ENCODE measurements at places on chromosomes 16 and 17.

- DNase-seq: no peak
Measured at GRCh38 chr17:29007456-29007855, 1.6 kb upstream of the SEZ6 start.

DNA sequence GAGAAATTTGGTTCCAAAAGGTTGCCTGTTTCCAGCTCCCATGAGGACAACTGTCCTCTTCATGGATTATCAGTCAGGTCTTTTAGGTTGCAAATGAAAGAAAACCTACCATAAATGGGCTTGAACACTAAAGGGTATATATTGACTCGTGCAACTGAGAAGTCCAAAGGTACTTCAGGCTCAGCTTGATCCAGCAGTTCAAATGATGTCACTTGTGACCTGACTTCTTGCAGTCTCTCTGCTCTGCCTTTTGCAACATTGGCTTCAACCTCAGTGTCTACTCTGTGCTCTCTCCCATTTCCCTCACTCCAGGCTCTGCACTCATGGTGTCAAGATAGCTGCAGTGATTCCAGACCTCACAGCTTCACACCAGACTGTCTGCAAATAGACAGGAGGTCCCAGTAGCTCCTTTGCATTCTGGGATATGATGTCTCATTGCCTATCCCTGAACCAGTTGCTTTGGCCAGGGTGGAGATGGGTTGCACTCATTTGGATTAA lies 5.5 kb upstream of the CALB2 start:
- no peak for DNase-seq

GRCh38 chr17:69703751-69704150 lies 289.3 kb downstream of the MAP2K6 start:
- DNase-seq: no peak

DNA sequence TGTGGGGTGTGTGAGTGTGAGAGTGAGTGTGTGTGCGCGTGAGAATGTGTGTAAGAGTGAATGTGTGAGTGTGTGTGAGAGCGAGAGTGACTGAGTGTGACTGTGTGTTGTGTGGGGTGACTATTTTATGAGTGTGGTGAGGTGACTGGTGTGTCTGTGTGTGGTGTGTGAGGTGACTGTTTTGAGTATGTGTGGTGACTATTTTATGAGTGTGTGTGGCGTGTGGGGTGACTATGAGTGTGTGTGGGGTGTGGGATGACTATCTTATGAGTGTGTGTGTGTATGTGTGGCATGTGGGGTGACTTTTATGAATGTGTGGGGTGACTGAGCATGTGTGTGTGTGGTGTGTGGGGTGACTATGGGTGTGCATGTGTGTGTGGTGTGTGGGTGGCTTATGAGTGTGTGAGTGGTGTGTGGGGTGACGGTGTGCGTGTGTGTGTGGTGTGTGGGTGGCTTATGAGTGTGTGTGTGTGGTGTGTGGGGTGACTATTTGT lies 152.9 kb upstream of the PLCG2 start:
- DNase-seq: no peak

DNA sequence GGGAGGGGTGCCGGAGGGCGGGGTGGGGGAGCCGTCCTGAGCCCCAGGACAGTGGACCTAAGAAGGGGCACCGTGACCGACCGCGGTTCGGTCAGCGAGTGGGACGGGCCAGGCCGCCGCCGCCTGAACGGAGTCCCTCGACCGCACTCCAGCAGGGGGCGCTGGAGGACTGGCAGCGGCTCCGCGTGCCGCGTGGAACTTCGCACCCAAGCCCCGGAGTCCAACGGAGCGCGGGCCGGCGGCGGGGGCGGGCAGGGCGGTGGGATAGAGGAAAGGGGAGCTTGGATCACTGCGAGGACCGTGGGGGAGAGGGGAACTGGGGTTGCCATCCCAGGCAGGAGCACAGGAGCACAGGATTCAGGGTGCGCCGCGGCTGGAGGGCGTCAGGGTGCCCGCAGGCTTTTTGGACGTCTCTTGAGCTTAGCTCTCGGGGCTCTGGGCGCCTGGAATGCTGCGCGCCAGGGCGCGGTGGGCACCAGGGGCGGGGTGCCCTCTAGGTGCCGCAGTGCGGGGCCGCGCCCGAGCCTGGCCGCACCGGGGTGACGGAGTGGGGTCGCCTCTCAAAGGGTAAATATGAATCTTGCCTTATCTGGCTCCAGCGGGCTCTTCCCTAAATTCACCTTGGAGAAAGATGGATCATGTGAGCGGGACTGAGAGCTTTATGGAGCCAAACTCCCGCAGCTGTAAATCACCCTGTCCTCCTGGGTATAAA lies 379 bp upstream of the OTOP2 start:
- peak; percentile 53 for DNase-seq

DNA sequence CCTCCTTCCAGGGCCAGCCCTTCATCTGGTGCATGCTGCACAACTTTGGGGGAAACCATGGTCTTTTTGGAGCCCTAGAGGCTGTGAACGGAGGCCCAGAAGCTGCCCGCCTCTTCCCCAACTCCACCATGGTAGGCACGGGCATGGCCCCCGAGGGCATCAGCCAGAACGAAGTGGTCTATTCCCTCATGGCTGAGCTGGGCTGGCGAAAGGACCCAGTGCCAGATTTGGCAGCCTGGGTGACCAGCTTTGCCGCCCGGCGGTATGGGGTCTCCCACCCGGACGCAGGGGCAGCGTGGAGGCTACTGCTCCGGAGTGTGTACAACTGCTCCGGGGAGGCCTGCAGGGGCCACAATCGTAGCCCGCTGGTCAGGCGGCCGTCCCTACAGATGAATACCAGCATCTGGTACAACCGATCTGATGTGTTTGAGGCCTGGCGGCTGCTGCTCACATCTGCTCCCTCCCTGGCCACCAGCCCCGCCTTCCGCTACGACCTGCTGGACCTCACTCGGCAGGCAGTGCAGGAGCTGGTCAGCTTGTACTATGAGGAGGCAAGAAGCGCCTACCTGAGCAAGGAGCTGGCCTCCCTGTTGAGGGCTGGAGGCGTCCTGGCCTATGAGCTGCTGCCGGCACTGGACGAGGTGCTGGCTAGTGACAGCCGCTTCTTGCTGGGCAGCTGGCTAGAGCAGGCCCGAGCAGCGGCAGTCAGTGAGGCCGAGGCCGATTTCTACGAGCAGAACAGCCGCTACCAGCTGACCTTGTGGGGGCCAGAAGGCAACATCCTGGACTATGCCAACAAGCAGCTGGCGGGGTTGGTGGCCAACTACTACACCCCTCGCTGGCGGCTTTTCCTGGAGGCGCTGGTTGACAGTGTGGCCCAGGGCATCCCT lies 7.4 kb downstream of the NAGLU start:
- no peak for DNase-seq

DNA sequence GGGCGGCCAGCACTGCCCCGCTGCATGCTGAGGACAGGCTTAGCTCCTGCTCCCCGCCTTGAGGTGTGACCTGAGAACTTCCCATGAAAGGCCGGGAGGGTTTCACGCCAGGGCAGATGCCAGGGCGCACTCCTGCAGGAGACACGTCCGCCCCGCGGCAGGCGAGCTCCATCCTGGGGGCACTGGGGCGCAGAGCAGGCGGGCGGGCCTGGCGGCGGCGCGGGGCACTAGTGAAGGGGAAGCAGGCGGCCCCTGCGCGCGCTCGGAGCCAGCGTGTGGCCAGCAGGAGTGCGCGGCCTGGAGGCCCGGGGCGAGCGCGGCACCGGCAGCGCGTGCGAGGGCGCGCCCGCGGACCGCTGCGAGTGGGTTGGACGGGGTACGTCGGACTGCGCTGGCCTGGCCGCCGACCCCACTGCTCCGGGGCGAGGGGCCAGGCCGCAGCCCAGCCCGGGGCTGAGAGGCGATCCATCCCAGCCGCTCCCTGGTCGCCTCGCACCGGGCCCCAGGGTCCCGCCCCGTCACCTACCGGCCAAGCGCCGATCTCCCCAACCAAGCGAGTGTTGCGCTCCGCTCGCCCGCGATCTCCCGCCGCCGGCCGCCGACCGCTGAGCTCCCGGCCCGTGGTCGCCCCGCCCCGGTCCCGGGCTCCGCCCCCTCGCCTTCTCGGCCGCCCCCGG lies at the start of gene MAP3K14:
Gene MAP3K14 (minus strand): TSS at position 587 of the 677 bp plus-strand sequence. CDS start 26,275 bp downstream, outside the sequence.
- peak; percentile 32 for DNase-seq
